ENCODE measurements at places on chromosomes 6 and 20. TPM values are rescaled to one million over a fixed set of nuclear protein-coding genes. Genes with fewer than 3 reads are reported as not detected.

- DNase-seq, result no peak
These were observed 228.6 kb downstream of the GMPR start for GRCh38 chr6:16466800-16467553.

GRCh38 chr6:303263-303662, 11.0 kb downstream of the DUSP22 start:
- DNase-seq, result no peak

GRCh38 chr20:13515796-13516558, 122.8 kb downstream of the TASP1 start:
- no peak for DNase-seq

GRCh38 chr6:36666826-36667591, 11.5 kb upstream of the CDKN1A start:
- no peak for DNase-seq

Gene ARFGEF3
- 0.55 TPM for total RNA-seq

Gene FILIP1
- not detected for total RNA-seq
